Camera-type eye (tissue), 1 donor: ENCODE measurements at places on chromosomes 7 and 10. TPM values are rescaled to one million over a fixed set of nuclear protein-coding genes. Genes with fewer than 3 reads are reported as not detected.

Gene CDH23
- total RNA-seq = 75.4 TPM

Gene TLL2
- total RNA-seq = 1.5 TPM

Gene FAM241B
- total RNA-seq = 5.1 TPM

Gene PRR15
- total RNA-seq = not detected

Gene SPDYE9
- total RNA-seq = not detected

Gene TSPAN13
- 26.9 TPM for total RNA-seq
